Natural killer cell (primary cell): ENCODE measurements at places on chromosomes 5 and 9. TPM values are rescaled to one million over a fixed set of nuclear protein-coding genes. Genes with fewer than 3 reads are reported as not detected.
A peak's percentile ranks its signal among the peaks of the same experiment; 100 is the strongest.

Gene ARL14EPL
- total RNA-seq, result not detected

Gene FOXD1
- total RNA-seq, result 0.41 TPM

Gene WDR36
- 24.8 TPM for total RNA-seq

DNA sequence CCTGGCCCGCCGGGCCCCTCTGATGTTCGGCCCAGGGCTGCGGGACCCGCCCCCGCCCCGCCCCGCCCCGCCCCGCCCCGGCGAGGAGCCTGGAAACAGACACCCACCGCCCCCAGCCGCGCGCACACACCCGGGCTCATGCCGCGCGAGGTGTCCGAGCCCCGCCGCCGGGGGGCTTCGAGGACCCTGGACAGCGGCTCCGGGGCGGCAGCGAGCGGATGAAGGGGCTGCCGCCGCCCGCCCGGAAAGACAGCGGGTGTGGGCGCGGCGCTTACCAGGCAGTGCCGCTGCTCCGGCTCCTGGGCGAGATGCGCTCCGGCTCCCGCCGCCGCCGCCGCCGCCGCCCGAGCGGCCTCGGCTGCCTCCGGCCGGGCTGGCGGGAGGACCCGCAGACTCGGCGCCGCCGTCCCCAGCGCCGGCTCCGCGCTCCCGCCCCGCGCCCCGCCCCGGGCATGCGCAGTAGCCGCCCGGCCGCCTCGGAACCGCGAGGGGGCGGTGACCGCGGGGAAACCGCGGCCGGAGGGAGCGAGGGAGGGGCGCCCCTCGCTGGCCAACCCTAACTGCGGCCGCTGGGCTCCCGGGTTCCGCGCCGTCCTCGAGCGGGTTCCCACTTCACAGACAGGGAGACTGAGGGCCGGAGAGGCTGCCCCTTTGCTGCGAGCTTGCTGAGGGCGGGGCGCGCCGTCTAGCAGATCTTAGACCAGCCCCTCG is at the start of gene GPRIN1:
GPRIN1 (minus strand) TSS at position 433 of the 711 bp plus-strand sequence. CDS start 10,322 bp downstream, outside the sequence.
- peak; percentile 72 for DNase-seq

GRCh38 chr5:82924226-82925060 is 152.8 kb downstream of the TMEM167A start:
- DNase-seq, result no peak

DNA sequence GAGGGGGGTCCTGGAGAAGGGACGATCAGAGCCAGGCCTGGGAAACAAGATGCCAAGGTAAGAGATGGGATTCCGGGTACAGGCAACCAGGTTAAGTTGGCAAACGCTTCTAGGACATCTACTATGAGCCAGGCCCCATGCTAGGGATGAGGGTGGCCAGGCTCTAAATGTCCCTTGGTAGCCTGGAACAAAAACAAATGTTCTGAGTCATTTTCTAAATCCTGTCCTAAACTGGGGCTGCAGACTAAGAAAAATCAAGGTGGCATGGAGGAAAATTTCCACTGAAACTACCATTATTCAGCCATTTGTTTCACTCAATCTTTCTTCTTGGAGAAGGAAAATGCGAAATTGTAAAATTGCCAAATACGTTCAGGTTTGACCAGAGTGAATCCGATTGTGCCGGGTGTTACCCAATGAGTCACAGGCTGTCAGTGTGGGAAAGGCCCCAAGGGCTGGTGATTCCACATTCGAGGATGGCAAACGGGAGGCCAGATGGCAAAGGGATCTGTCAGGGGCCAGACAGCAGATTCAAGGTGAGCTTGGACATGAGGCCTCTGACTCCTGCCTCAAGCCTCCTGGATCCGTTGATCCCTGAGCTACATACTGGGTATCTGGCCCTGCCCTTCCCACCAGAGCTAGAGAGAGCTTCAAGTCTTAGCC is 57.6 kb downstream of the PAX5 start:
- DNase-seq, result no peak

DNA sequence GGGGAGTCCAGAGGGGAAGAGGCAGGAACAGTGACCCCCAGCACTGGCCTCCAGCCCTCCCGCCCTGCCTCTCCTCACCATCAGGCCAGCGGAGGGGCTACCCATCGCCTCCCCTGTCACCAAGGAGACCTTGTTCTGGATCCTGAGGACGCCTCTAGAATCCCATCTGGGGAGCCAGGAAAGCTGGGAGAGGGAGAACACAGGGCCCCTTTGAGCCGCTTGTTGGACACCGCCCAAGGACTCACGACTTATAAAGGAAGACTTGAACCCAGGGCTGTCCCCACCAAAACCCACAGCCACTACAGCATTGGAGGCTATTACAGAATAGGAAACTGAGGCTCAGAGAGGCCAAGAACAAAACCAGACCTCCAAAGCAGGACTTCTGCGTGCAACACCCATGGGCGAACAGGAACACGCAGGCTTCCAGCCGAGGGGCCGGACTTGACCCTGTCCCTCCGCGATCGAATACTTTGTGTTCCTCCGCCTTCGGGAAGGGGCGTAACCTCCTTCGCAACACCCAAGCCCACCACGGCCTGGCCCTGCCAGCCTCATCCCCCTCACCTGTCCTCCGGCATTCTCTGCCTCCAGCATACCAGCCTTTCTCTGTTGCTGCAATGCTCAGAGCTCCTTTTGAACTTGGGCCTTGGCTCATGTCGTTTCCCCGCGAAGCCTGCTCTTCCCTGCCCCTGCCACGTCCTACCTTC is 54.2 kb downstream of the C9orf50 start:
- no peak for DNase-seq

GRCh38 chr9:34027845-34028574 is 20.7 kb downstream of the UBAP2 start:
- DNase-seq, result no peak

DNA sequence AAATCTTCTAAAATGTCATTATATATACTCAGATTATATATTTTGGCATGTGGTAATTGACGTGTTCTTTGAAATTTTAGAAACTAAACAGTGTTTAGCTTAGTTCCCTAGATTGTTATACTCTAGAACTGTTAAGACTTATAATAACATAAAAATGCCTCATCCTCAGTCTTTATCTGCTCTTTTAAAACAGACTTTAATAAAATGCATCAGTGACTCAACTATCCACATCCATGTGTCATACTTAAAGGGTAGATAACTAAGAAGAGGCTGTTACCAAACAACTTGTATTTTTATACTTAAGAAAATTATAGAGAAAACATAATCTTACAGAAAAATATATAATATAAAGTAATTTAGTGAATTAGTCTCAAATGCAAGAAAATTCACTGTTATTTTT is 15.2 kb downstream of the NFIL3 start:
- DNase-seq, result no peak
